HCT116 (cell line): ENCODE measurements at places on chromosomes 4 and X.
A peak's percentile ranks its signal among the peaks of the same experiment; 100 is the strongest.

GRCh38 chr4:133151691-133152329 lies 2.7 kb downstream of the PCDH10 start:
- no peak for DNase-seq

GRCh38 chrX:122770581-122770980 lies 413.5 kb upstream of the GRIA3 start:
- no peak for DNase-seq

- peak; percentile 8 for DNase-seq
Observed at GRCh38 chrX:22081475-22082092, 49.5 kb downstream of the PHEX start.

- no peak for DNase-seq
Observed at GRCh38 chrX:6134255-6134654, 94.4 kb downstream of the NLGN4X start.

DNA sequence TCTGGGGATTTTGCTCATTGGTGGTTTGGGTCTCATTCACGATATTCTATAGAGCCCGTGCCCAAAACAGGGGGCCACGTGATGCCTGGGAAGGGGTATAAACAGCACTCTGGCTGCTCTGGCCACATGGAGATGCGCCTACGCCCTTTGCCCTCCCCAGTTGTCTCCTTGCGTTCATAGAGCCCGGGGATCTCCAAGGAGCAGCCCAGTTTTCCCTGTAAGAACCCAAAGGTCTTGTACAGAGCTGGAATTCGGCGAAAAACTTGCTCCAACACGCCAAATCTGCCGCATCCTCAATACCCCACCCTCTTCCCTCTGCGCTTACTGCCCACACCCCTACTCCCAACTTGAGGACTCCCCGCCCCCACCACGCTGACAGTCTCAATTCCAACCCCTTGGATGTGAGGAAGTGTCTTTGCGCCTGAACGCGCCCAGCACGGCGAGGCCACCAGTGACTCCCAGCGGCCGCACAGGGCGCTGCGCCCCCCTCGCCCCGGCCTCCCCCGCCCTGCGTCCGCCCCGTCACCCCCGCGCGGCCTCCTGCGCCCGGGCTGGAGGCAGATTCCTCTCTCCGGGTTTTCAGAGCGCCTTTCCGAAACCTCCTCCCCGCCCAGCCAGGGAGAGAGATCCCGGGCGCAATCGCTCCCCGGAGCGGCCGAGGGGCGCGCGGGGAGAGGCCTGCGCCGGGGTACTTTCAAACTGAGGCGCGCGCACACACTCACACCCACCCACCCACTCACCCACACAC lies at the start of gene NHS:
NHS (plus strand) TSS at position 582 of the 748 bp plus-strand sequence. CDS start 558 bp downstream, outside the sequence.
- peak; percentile 61 for DNase-seq

DNA sequence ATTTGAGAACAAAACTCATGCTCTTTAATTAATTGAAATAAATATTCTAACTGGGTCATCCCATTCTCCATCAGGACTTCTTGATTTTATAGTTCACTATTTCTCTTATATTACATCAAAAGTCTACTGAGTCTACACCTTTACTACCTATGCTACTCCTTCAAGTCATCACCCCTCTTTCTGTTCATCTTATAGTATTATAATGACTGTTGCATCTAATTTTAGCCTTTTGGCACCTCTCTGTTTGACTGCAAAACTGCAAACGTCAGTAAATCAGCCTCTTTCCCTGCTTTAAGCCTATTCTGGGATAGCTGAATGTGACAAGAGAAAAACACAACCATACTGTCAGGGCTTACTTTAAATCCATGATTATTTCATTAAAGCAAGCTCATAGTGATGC lies 639.1 kb downstream of the GABRG1 start:
- no peak for DNase-seq

- no peak for DNase-seq
Observed at GRCh38 chr4:26150948-26151347, 169.9 kb upstream of the RBPJ start.

DNA sequence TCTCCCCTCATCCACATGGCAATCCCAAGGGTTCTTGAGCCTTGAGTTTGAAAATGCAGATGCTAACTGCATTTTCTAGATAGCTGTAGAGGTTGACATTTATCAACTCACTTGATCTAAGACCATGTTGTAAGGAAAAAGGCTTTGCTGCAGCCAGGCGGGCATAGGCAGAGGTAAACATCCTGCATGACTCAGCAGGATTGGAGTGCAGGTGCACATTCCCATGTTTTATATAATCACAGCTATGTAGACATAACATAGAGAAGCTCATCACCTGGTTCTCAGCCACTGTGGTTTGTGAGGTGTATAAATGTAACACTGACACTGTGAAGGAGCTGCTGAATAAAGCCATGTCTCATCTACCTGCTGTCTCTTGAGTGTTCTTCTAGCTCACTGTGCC lies 62.3 kb upstream of the PDE5A start:
- peak; percentile 4 for DNase-seq

DNA sequence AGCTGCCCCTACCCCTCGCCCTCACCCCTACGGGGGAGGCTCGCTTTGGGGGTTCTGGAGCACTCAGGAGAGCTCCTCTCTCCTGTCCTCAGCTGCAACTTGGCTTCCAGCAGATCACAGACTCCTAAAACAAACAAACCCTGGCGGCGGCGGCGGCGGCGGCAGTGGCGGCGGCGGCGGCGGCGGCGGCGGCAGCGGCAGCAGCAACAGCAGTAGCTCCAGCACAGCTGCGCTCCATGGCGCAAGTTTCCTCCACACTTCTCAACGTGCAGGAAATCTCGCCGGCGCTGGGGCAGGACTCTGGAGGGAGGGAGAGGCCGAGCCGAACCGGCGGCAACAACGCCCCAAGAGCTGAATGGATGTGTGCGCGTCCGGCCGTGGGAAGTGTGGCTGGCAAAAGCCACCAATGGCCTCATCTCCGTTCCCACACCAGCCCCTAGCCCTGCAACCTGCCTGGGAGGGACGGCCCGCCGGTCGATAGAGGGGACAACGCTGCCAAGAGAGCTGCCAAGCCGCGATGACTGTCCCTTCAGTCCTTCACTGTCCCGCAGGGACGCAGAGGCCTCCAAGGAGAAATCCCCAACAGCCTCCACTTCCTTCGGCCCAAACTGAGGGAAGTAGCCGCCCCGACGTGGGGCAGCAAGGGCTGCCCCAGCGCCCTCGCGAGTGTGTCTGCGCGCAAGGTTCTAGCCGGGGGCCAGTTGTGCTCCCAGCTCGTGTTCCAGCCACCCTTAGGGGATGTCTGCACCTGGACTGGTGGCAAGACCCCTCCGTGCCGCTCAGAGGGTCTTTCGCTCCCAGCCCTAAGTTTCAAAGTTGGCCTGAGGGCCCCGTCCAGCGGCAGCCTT lies 775 bp downstream of the SHROOM4 start:
- no peak for DNase-seq

- no peak for DNase-seq
Observed at GRCh38 chr4:178010596-178010995, 568.4 kb upstream of the AGA start.

- no peak for DNase-seq
Observed at GRCh38 chrX:107935664-107936433, 46.3 kb downstream of the TEX13B start.

DNA sequence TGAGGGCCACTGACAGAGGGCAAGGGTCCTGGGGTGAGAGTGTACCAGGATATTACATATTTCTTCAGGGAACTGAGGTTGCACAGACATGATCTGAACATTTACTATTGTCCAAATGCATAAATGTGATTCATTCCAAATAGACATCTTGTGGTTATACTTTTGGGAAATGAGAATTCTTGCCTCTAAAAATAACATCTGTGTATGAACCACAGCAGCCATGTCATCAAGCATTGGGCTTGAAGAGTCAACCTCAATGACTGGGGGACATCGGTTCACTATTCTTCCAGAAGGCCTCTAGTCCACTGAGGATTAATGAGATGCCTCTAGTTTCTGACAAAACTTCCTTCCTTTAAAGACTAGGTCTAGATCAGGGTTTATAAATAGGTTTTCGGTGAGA lies 193.1 kb upstream of the GPC4 start:
- DNase-seq: no peak

GRCh38 chr4:105296672-105297071 lies 150.0 kb downstream of the TET2 start:
- no peak for DNase-seq

- no peak for DNase-seq
Observed at GRCh38 chrX:7219153-7219705, 71.3 kb upstream of the PUDP start.

DNA sequence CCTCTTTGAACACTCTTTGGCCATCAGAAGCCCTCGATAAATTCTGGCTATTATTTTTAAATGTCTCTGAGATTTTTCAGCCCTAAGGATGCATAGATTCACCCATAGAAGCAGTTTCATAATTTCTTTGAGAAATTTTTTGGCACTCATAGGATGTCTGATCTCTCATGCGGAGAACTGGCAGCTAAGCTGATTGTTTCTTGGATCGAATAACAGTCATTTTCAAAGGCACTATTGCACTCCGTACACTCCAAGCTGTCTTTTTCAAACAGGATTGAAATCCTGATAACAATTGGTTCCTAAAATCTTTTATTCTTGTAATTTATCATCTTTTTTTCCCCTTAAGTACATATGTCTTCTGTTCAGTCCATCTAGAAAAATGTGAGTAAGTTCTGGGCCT lies 411.9 kb downstream of the SPOCK3 start:
- DNase-seq: no peak

- no peak for DNase-seq
Observed at GRCh38 chr4:108477527-108478108, 142.8 kb upstream of the RPL34 start.

DNA sequence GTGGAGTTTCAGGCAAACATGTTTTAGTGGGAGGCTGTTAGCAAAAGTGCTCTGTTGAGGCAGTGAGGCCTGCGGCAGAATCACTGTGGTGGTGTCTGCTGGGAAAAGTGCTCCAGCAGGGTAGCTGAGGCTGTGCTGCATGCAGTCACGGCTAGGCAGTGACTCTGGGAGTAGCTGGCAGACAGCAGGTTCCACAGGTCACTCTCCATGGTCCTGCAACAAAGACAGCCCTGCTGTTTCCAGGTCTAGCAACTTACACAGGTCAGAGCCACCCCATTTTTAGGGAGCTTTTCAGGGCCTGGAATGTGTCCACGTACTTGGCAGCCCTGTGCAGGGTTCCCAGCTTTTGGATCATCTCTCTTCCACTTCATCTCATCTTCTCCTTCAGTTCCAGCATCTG lies 184.3 kb downstream of the NAA11 start:
- DNase-seq: no peak

- DNase-seq: no peak
Observed at GRCh38 chr4:4890574-4891255, 31.2 kb downstream of the MSX1 start.

DNA sequence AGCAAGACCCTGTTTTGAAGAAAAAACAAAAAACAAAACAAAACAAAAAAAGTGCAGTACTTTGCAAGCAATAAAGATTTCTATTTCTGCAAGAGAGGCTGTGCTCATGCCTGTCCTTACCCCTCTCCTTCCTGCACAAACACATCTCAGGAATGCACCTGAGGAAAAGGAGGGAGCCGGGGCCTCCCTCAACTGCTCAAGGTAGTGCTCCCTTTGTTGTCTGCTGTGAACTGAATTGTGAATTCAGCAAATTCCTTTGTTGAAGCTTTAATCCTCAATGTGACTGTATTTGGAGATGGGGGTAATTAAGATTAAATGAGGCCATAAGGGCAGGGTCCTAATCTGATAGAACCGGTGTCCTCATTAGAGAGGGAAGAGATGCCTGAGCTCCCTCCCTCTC lies 13.9 kb downstream of the FTSJ1 start:
- DNase-seq: no peak

- DNase-seq: no peak
Observed at GRCh38 chrX:153465691-153466380, 4.5 kb downstream of the HAUS7 start.

GRCh38 chr4:86497980-86498862 lies 95.9 kb upstream of the PTPN13 start:
- DNase-seq: peak; percentile 47

DNA sequence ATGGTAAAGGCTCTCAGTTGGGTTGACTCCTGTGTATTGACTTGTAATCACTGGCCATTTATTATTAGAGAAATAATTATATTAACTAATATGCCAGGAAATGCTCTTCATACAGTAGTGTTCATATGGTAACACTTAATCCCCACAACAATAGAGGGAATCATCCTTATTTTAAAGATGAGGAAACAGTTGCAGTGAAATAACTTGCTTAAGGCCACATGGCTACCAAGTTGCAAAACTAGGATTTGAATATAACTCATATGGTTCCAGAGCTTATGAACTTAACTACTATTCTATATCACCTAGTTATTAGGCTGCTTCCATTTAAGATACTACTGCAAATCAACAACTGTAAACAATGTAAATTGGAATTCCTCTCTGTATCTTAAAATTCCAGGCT lies 143.5 kb upstream of the HPGD start:
- no peak for DNase-seq

DNA sequence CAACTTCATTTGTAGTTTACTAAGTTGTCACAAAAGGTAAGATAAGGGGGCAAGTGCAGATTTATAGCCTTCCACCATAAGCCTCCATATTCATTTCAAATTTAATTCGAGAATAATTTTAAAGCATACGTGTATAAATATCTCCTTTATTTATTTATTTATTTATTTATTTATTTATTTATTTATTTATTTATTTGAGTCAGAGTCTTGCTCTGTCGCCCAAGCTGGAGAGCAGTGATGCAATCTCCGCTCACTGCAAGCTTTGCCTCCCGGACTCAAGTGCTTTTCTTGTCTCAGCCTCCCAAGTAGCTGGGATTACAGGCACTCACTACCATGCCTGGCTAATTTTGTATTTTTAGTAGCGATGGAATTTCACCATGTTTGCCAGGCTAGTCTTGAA lies 523.4 kb downstream of the FAT4 start:
- no peak for DNase-seq

- DNase-seq: no peak
Observed at GRCh38 chr4:72383439-72383838, 185.6 kb downstream of the ADAMTS3 start.
